Activated CD4-positive, CD25-positive, alpha-beta regulatory T cell treated with anti-CD3 and anti-CD28 coated beads, Interleukin-2, amount 50 U/mL, for 24 hours (primary cell): ENCODE measurements at places on chromosomes 2 and 18.
A peak's percentile ranks its signal among the peaks of the same experiment; 100 is the strongest.

DNA sequence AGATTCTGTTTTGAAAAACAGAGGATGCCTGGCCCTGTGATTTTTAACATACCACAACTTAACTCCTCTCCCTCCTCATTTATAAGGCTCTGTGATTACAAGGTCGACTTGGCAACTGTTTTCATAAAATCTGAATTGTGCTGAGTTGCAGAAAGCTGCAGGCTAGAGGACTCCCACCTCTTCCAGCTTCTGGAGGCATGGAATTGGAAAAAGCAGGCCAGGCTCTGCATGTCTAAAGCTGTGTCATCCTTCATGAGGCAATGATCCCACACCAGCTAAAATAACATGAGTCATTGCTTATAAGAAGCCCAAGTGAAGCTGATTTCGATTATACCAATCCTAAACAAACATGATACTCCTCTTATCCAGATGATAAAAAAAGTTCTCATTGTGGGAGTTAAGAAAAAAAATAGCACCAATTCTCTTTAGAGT, 11.7 kb downstream of the ARHGAP28 start:
- no peak for ATAC-seq

DNA sequence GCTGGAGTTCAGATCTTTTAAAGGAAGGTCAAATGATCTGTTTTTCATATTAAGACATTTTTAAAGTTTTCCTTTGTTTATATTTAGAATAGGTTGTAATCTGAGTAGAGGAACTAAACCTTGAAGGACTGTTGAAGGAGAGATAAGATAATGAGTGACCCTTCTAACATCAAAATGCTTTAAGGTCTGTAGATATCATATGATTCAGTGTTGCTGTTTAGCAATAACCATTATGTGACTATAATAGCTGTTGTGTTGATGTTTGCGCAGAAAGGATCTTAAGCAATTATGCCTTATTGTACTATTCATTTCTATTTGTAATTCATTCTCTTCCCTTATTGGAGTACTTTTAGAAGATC, 60.0 kb downstream of the SLC16A14 start:
- no peak for ATAC-seq

- ATAC-seq, result no peak
Measured at GRCh38 chr2:218895326-218895725, 14.7 kb downstream of the WNT10A start.

- ATAC-seq, result peak; percentile 71
Measured at GRCh38 chr18:5214583-5215351, 17.7 kb upstream of the AKAIN1 start.

DNA sequence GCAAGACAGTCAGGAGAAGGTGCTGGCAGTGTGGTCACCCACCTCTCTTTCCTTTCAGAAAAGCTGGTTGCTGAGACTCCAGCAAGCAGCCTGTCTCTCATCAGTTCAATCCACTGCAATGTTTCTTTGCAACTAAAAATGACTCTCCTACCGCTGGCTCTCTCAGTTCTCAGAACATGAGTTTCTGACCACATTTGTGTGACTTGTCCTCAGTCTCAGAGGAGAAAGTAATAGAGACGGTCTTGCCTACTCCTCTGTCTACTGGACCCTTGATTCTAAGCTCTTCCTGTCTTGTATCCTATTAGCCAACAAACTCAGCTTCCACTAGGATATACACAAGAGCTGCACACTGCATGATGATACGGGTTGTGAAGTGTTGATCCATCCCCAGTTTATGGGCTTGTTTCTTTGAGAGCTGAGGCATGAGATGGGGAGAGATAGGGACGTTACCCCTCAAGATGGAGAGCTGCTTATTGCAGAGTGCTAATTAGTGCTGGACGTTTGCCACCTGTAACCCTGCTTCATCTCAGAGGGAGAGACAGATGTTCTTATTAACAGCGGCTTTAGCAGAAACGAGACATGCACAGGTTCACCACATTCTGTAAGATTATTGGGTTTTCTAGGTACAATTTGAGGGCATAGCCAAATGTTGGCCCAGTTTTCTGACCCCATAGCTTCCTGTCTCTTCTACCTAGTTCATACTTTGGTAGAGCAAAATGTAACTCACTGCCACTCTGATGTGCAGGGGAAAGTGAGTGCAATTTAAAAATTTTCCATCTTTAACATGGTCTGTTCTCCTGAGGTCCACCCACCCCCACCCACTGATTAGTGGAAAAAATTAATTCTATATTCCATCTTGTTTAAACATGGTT, 32.4 kb upstream of the YWHAQ start:
- ATAC-seq, result peak; percentile 38

DNA sequence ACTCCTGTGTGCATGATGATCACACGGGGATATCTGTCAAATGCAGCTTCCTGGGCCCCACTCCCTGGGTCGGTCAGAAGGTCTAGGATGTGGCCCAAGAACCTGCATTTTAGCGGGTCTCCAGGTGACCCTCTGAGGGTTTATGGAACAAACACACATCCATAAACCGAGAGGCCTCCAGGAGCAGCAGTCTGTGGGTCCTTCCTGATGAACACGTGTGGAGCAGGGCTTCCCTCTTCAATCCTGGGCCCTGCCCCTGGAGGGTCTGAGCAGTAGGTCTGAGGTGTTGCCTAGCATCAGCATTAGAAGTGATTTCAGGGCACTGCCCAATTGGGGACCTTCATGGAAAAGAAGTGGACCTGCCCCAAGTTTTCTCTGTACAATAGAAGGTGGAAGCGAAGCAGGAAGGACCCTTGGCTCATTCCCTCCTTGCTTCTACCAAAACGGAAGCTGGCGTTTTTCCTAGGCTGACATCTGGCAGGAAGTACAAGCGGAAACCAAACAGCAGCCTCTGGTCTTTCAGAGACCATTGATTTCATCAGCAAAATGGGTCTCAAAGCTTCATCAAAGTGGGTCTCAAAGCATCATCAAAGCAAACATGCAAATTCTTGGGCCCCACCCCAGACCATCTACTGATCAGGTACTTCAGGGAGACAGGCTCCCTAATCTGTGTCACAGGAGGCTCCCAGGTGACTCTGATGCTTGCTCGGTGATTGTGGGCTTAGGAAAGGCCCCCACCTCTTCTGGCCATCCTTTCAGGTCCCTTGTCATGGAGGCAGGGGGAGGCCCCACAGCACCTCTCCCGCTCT, 30.7 kb downstream of the INO80C start:
- ATAC-seq, result no peak

DNA sequence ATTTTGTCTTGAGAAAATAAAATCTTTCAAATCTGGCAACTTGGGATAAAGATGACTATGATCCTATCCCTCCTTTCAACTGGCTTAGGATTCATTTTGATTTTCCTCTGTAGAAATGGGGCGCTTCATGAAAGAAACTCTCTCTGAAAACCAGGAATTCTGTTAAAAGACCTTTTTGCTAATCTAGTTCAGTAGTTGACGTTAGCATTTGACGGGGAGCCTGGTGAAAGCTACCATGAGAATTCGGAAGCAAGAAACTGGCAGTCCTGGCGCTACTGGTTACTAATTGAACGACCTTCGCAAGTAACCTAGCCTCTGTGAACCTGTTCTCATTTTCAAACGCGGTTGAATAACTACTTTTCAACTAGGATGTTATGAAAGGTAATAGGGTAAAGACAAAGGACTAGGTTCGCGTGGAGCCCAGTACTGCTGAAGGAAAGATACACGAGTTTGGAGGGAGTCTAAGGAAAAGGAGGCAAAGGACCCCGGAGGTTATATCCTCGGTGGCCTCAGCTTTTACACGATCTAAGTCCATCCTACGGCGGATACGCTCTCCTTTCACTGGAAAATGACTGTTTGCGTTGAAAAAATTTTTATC, 604 bp upstream of the STK11IP start:
- no peak for ATAC-seq

DNA sequence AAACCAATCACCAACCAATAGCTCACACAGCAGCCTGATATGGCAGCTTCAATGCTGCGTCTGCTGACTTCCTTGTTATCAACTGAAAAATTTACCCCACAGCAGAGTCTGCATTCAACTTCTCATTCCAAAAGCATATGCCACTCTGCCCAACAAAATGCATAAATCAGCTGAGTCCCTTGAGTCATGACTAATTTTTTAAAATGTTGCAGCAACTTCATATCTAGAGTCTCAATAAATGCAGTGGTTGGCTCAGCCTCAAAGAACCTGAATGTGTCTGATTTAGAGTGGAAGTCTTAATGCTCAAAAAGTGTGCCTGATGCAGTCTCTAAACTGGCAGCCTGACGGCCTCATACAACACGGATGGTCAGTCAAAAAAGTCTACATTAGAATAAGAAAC, 46.5 kb downstream of the FARSB start:
- no peak for ATAC-seq

- ATAC-seq, result no peak
Measured at GRCh38 chr2:234429265-234429664, 67.6 kb downstream of the ARL4C start.

- ATAC-seq, result no peak
Measured at GRCh38 chr2:11389052-11389420, 44.6 kb upstream of the ROCK2 start.

DNA sequence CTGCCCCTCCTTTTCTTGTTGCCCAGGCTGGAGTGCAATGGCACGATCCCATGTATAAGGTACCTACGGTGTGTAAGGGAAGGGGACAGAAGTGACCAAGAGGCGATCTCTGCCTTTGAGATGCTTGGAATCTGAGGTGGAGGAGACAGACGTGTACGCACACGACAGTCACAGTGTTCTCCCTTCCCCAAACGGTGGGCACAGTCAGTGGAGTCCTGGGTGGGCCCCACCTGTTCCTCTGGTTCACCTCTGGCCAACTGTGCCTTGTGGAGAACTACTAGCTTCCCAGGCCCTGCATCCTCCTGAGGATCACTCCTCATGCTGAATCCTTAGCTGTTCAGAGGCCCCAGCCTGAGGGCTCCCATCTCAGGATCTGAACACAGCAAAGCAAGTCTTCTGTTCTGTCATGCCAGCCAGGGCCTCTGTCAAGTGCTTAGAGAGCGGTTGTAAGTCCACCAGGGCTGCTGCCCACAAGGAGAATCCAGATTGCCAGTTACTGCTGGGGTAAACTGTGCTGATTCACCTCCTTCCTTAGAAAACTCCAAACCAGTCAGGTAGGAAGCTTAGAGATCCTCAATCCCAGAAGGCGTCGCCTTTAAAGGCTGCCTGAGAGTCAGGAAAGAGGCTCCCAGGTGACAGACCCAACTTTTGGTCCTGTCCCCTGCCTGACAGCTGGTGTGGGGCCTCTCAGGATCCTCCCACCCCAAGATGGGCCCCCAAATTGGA, 1.6 kb downstream of the SLC35F6 start:
- ATAC-seq, result no peak

DNA sequence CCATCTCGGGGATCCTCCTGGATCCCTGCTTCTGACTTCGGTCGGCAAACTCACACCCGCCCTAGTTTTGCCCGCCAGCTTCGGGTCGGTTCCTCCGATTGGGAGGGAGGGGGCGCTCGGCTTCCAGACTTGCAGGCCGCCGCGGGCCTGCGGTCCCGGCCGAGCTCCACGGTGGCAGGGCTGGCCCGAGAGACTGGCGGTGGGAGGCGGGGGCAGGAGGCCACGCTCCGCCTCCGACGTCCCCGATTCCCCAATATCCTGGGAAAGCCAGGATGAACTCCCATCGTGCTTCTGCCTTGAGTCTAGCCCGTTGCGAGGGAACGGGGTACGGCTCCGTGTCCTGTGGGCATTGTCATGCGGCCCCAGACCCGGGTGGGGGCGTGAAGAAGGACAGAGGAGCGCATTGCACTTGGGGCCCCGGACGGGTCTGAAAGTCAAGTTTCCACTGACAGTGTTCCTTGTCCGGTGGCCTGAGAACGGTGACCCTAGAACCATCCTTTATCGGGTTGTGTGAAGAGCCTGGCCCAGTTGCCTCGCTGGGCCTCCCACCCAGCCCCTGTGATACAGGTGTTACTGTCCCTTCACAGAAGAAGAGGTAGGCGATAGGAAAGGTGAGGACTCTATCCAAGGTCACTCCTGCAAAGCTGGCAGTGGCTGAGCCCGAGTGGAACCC, 2.4 kb upstream of the INHBB start:
- no peak for ATAC-seq

- no peak for ATAC-seq
Measured at GRCh38 chr2:196711625-196712024, 72.1 kb downstream of the CCDC150 start.

DNA sequence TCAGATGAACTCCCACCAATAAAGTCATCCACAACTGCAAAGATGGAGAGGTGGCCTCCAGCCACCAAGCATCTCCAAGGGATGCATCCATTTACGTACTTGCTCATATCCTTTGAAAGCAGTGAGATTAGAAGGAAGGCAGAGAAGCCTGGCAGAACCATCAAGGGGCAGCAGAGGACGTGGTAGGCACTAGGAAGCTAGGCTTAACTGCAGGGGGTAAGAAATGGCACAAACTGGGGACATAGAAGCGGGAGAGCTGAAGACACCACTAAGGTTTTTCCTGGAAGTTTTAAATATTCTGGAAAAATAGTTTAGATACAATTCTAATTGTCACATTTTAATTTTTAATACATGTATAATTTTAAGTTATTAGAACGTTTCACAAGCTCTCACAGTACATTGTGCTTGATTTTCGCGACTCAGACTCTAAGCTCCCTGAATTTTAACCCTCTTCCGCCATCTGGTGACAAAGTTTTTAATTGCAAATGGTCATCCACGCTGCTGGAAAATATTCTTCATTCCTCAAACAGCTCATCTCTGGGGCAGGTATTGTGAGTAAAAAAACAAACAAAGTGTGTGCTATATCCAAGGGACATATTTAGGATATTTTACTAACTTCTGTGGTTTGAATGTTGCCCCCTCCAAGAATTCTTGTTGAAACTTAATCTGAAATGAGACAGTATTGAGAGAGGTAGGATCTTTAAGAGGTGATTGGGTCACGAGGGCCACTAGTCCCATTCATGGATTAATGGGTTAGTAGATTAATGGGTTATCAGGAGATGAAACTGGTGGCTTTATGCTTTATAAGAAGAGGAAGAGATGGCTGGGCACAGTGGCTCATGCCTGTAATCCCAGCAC, 1.6 kb upstream of the PSTPIP2 start:
- ATAC-seq, result peak; percentile 50

- ATAC-seq, result no peak
Measured at GRCh38 chr2:182366628-182367027, 60.2 kb downstream of the PDE1A start.

GRCh38 chr2:105567996-105568494, 169.2 kb upstream of the FHL2 start:
- ATAC-seq, result no peak

- no peak for ATAC-seq
Measured at GRCh38 chr2:206040525-206040924, 45.4 kb downstream of the INO80D start.

GRCh38 chr18:38019292-38019691, 453.7 kb upstream of the CELF4 start:
- ATAC-seq, result no peak

- peak; percentile 53 for ATAC-seq
Measured at GRCh38 chr2:46098621-46099062, 198.6 kb upstream of the EPAS1 start.

GRCh38 chr18:66621816-66622576, 18.1 kb upstream of the CDH19 start:
- ATAC-seq, result no peak

DNA sequence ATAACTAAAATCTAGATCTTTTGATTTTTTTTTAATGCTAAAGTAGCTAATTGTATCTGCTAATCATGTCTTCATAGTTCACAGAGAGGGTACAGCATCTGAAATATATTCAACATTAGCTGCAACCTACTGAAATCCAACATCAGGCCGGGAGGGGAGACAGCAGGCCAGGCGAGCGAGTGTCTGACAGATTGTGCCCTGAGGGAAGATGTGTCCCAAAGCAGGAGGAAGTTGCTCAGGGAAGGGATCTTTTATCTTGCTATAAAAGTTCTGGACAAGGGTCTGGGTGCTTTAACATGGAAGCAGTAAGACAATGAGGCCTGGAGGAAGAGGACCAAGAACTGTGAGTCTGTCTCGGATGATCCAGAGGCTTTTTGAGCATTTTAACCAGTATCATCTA, 274.1 kb downstream of the AFF3 start:
- no peak for ATAC-seq

- no peak for ATAC-seq
Measured at GRCh38 chr2:23506531-23507266, 121.7 kb downstream of the KLHL29 start.
